IPS DF 19.7 (cell line): ENCODE measurements at places on chromosomes 3 and 15.

DNA sequence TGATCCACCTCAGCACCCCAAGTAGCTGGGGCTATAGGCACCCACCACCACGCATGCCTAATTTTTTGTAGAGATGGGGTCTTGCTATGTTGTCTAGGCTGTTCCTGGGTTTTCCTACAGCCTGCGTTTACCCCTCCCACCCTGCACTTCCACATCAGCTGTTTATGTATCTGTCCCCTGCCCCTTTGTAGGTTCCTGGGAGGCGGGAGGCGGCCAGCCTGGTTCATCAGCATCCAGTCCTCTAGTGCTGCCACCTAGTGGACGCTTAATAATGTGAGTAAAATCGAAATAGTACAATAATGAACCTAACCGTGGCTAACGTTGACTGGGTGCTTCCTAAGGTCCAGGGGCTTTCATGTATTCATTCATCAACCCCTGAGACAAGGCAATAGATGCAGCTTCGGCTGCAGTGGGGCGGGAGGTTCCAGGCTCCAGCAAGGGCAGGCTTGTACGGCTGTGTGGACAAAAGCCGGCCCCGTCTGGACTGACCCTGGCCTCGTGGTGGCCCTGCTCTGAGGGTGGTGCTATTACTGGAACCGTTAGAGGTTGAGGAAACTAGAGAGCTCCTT lies 1.2 kb upstream of the LCTL start:
- DNase-seq, result peak; percentile 80

- no peak for DNase-seq
These were observed 81.7 kb downstream of the HCN4 start for GRCh38 chr15:73287019-73287418.

DNA sequence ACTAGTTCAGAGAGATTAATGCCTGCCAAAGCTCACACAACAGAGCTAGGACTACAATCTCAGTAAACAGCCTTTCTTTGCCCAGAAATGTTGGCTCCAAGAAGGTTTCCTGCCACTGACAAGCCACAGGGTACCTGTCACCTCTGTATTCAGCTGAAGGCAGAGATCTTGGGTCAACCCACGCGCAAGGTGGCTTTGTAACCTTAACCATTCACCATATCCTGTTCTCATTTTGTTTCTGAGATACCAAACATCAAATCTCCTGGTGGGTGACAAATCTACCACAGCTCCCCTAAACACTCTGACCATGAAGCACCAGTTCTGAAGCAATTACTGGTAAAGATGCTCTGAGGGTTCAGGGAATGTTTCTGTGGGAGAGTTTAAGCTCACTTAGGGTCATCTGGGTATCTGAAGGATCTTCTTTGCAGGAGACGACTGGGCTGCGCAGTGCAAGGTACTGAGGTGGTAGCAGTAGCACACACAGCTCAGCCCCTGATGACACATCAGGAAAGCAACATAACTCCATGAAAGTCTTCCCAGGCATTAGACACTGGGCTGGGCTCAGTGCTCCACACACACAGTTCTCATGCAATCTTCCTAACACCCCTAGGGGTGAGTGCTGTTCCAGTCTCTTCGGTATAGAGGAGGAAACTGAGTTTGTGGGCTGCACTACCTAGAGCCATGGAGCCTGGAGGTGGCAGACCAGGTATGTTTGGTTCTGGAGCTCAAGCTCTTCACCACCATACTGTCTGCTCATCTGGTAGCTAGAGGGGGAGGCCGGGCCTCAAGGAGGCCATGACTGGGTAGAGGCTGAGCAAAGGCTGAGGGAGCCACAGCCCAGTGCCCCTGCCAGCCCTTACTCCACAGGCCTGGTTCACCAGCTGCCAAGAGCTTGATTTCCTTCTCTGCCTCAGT lies 7.7 kb downstream of the CXCR6 start:
- no peak for DNase-seq

DNA sequence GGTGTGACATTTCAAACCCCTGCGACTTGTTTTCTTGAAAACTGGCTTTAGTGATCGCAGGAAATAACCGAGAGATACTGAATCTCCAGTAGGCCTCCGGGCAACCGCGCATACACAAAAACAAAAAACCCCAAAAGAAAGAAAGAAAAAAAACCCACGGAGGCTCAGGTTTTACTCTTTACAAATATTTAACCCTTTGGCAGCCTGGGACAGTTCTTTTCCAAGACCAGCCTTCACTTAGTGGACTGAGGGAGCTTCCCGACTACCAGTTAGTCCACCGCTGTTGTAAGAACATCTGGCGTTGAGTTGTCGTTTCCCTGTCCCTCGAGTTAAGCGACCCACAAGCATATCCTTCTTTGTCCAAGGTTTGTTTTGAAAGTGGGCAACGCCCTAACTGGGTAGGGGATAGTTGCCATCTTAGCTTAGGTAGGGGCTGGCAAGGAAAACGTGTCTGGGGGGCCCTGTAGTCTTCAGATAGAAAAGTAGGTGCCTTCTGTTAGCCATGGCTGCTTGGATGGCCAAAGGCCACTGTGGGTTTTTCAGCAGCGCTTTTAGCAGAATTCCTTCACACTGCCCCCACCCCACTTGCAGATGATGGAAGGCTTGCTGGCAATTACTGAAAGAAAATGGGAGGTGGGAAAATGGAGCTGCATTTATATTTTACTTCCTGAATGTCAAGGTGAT lies 6.9 kb downstream of the ISL2 start:
- DNase-seq, result no peak

- DNase-seq, result no peak
These were observed 15.7 kb upstream of the KLHL24 start for GRCh38 chr3:183619624-183620251.

- DNase-seq, result peak; percentile 50
These were observed 424.1 kb downstream of the RSL24D1 start for GRCh38 chr15:54772663-54773062.

GRCh38 chr3:172312001-172312400 lies 136.3 kb downstream of the GHSR start:
- no peak for DNase-seq

DNA sequence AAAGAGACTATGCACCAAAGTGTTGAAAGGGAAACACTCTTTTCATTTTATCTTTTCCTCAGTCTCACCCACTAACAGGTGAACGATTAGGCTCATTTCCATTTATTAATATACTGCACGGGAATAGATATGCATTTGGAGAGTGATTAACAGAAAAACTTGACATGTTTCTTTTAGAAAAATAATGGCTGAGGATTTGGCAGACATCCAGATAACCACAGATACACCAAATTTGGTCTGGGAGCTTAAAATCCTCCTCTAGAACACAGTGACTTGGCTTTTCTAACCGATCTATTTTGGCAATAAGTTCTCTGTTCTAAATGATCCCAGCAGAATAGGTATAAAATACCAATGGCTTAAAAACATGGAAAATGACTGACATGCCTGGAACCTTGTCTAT lies 459.3 kb upstream of the SGO1 start:
- no peak for DNase-seq

DNA sequence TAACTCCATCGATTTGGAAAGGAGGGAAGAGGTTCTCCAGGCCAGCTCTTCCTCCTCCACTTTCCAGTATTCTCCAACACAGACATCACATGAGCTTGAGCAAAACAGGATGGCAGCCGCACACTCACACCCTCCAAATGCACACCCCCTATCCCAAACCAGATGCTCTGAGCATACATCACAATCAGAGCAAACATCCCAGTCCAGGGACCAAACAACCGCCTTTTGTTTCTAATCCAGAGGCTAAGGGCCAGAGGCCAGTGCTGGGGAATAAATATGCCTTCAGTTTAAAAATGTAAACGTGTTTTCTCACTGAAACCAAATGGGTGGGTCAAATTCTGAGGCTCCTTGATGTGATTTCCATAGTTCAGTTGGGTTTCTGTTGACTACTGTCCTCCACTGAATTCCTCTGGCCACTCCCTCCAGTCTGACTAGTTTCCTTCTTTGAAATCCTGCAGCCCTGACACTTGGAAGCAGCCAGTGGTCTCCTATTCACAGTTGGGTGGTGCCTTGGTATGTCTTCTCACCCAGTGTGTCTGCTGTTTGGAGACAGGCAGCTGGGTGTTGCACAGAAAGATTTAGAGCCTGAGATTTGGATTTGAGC lies 19.2 kb upstream of the MFGE8 start:
- DNase-seq, result no peak

GRCh38 chr3:59408047-59408624 lies 358.3 kb upstream of the CFAP20DC start:
- DNase-seq, result no peak

- no peak for DNase-seq
These were observed 4.6 kb upstream of the CTNNB1 start for GRCh38 chr3:41194701-41195100.

DNA sequence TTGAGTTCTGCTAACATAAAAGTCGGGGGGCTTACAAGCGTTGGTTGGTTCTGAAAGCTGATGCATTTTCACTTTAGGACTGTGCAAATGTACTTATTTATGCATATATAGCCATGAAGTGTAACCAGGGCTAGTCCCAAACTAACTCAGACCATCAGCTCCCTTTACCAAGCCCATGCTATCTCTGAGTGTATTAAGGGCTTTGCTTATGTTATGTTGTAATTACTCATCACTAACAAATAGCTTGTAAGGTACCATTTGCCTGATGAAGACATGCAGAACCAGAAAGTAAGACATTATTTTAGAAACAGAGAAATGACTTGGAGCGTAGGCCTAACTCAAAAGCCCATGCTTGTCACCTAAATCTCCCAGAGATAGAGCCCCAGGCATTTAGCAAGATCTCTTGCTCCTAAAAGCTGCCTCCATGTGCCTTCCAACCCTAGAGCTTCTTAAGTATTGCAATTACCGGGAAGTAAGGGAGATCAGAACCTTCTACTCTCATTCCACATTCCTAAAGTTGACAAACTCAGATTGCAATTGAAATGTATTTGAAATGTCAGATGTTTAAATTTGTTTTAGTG lies 362.9 kb upstream of the RBMS3 start:
- no peak for DNase-seq

GRCh38 chr3:180913581-180914404 lies 1.3 kb downstream of the FXR1 start:
- DNase-seq, result no peak

GRCh38 chr3:145849115-145849514 lies 311.9 kb downstream of the PLOD2 start:
- DNase-seq, result no peak
